ENCODE measurements at places on chromosomes 3 and 15.

DNA sequence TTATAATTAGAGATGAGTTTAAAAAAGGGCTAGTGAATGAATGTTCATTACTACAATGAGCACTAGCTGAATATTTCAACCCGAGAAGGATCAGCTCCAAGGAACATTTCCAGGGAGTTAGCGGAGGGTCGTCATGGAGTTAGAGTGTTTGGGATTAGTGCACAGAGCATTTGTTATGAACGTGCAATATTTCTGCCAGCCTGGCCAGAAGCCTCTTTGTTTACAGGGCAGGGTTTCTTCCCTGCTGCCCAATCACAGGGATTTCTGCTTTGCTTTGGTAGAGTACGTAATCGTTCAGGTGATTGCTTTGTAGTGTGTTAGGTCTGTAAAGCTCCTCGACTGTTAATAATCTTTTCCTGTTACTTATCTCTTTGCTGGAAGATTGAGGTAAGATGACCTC, 5.9 kb downstream of the CGNL1 start:
- H3K27me3 ChIP-seq, result peaks cover under 1% of the 10 kb centered on the region
- no peak overlapping the region for H3K4me3 ChIP-seq
- peaks cover 33% of the 10 kb centered on the region for H3K4me1 ChIP-seq
- no peak for DNase-seq
- peak overlapping the region; percentile 19 for H3K27ac ChIP-seq
- no peaks in the 10 kb centered on the region for H3K36me3 ChIP-seq

DNA sequence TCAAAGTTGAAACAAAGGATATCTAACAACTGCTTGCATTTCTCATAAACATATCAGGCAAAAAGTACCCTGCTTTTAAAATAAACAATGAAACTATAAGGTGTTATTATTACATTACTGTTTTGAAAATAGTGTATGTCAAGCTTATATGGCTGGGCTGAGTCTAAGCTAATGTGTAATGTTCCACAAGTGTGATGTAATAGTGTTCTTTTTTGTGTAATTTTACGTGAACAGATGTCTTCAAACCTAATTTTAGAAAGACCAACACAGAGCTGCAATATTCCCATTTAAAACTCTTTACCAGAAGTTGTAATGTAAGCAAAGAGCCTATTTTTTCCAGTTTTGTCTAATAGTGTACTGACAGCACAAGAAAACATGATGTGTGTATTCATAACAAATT, 34.0 kb downstream of the MINDY2 start:
- DNase-seq, result no peak
- H3K36me3 ChIP-seq, result peaks cover 20% of the 10 kb centered on the region
- H3K27ac ChIP-seq, result no peak overlapping the region
- no peak overlapping the region for H3K4me3 ChIP-seq
- no peaks in the 10 kb centered on the region for H3K27me3 ChIP-seq
- H3K4me1 ChIP-seq, result no peaks in the 10 kb centered on the region

DNA sequence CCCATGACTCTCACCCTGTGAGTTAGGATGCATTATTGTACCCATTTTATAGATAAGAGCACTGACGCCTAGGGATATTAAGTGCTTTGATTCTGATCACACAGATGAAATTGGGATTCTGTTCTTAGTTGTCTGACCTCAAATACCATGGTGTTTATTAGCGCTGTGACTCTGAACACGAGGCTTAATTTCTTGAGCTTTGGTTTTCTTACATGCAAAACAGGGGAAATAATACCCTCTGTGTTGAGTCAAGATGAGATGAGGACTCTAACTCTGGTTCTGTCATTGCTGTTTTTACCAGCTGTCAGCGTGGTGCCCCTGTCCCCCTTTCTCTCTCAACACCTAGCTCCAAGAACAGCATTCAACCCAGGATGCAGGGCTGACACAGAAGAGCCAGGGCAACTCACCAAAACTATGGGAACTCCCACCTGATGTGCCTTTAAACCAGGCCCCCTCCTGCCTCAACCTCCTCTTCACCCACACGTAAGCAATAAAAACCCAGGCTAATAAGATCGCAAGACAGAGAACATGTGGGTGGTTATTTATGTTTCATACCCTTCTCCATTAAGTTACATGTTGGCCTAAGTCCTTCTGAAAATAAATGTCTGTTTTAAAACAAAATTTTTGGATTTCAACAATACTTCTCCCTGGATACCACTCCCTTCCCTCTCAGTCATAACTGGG, 100.1 kb upstream of the SPATA12 start:
- peaks cover 3% of the 10 kb centered on the region for H3K36me3 ChIP-seq
- no peak overlapping the region for H3K27ac ChIP-seq
- H3K4me3 ChIP-seq, result no peak overlapping the region
- H3K4me1 ChIP-seq, result no peaks in the 10 kb centered on the region
- H3K27me3 ChIP-seq, result no peaks in the 10 kb centered on the region

DNA sequence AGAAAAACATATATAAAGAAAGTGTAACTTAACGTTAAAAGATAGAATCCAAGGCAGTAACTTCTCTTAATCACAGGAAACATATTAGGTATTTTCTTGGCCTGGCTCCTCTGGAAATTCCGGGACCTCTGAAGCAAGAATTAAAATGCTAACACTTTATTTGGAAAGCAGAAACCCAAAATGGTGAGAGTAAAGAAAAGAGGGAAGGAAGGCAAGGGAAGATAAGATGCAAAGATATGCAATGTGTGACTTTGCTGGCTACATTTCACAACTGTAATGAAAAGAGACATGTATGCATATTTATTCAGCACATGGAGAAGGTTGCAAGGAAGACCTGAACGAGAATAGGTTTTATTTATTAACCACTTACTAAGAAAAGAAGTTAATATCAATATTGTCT, 372.5 kb downstream of the TBL1XR1 start:
- DNase-seq, result no peak
- H3K27ac ChIP-seq, result no peak overlapping the region

GRCh38 chr15:34993877-34994276, 5.8 kb upstream of the ZNF770 start:
- no peaks in the 10 kb centered on the region for H3K27me3 ChIP-seq
- H3K4me1 ChIP-seq, result peaks cover 30% of the 10 kb centered on the region
- DNase-seq, result no peak
- H3K36me3 ChIP-seq, result no peaks in the 10 kb centered on the region
- peak overlapping the region; percentile 18 for H3K27ac ChIP-seq

DNA sequence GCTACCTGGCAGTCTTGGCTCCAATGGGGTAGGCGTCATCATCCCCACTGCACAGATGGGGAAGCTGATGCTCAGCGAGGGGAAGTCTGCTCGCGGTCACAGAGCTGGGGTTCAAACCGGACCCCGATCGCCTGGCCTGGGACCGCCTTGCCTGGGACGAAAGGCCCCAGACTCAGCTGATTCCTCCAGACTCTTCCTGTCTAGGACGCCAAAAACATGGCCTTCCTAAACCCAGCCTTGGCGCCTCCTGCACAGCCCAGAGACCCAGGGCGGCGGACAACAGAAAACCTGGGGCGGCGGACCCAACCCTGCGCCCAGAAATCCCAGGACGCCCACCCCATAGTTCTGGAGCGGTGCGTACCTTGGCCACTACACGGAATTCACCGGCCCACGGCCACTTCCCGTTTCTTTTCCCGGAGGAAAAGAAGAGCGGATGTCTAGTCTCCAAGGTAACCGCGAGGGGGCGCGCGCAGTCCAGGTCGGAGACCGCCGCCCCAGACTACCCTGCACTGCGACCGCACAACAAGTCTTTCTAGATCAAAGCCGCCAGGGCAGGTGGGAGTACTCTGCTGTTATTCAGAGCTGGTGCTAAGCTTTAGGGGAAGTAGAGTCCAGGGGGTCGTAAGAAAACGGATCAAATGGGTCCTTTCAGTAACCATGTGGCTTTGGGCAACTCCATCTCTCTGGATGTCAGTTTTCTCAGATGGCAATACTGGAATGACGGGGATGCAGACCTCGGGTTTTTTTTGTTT, 4.9 kb upstream of the IL17RD start:
- peak; percentile 85 for DNase-seq
- no peaks in the 10 kb centered on the region for H3K36me3 ChIP-seq
- peaks cover 9% of the 10 kb centered on the region for H3K4me1 ChIP-seq

DNA sequence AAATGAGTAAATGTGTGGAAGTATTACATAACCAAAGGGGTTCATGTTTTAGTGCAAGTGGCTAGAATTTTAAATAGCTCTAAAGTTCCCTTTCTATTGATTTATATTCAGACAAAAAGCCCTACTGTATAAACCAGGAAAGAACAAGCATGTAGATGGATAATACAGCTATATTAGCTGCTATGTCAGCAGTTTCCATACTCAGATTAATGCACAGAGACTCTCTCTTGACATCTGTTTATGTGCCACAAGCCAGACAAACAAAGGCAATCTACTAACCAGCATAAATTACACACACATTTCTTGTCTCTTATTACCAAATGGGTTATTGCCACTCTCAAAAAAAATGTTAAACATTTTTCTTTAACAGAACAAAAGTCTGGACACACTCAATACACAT, 760.1 kb upstream of the NECTIN3 start:
- H3K4me1 ChIP-seq, result no peaks in the 10 kb centered on the region
- H3K27ac ChIP-seq, result no peak overlapping the region
- no peaks in the 10 kb centered on the region for H3K36me3 ChIP-seq

- peaks cover 26% of the 10 kb centered on the region for H3K36me3 ChIP-seq
- no peak overlapping the region for H3K27ac ChIP-seq
- no peaks in the 10 kb centered on the region for H3K27me3 ChIP-seq
- H3K4me1 ChIP-seq, result no peaks in the 10 kb centered on the region
- H3K4me3 ChIP-seq, result no peak overlapping the region
Observed at GRCh38 chr3:33037471-33037870, 59.5 kb downstream of the GLB1 start.

DNA sequence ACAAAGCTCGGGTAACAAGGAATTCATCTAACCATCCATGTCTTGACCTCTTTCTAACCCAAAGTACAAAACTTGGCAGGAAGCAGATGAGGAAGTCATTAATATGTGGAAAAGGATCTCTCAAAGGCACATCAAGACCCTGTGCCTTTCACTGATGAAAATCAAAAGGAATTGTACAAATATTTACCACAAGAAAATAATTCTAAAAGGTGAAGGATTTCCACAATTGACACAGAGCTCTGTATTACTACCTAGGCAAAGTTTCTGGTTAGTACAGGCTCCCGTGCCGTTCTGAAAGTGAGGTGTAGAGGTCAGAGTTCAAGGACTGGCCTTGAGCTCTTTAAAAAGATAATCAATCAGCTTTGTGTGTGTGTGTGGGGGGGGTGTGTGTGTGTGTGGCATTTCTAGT, 239.7 kb upstream of the ICE2 start:
- no peaks in the 10 kb centered on the region for H3K27me3 ChIP-seq
- H3K4me3 ChIP-seq, result no peak overlapping the region
- no peak for DNase-seq
- H3K27ac ChIP-seq, result no peak overlapping the region

DNA sequence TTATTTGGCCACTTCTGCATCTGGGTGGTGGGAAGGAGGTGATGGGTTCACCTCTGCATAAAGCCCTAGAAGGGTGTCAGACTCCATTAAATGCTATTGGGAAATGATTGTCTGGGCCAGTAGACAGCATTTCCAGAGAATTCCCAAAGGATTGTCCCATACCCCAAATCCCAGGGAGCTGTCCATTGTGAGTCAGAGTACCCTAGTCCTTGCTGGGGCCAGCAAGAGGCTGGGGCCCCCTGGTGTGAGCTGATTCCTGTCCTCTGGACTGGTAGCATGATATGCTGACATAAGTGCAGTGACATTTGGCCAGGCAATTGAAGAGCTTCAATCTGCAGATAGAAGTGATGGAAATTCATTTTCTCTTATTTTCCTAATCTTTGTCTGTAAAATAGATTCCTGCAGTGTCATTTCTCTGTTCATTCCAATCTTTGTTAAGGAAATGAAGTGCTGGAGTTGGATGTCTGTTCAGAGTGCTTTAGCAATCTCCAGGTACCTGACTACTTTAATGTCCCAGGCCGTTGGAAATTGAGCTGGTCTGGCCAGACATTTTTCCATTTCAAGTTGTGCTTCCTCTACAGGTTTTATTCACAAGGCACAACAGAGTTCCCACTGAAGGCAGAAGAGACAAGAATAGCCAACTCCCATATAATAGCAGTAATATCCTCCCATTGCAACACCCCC, 91.2 kb downstream of the RPLP1 start:
- H3K27ac ChIP-seq, result no peak overlapping the region
- peaks cover 10% of the 10 kb centered on the region for H3K27me3 ChIP-seq
- no peaks in the 10 kb centered on the region for H3K36me3 ChIP-seq
- no peak for DNase-seq
- no peaks in the 10 kb centered on the region for H3K4me1 ChIP-seq

- DNase-seq, result no peak
- H3K27me3 ChIP-seq, result no peaks in the 10 kb centered on the region
- no peaks in the 10 kb centered on the region for H3K4me1 ChIP-seq
- H3K4me3 ChIP-seq, result no peak overlapping the region
Observed at GRCh38 chr3:77281721-77282120, 241.8 kb downstream of the ROBO2 start.

GRCh38 chr15:85625856-85626255, 168.9 kb downstream of the KLHL25 start:
- peak overlapping the region; percentile 78 for H3K27ac ChIP-seq
- no peaks in the 10 kb centered on the region for H3K27me3 ChIP-seq
- H3K4me3 ChIP-seq, result no peak overlapping the region
- H3K4me1 ChIP-seq, result peaks cover 63% of the 10 kb centered on the region
- H3K36me3 ChIP-seq, result peaks cover 12% of the 10 kb centered on the region
- DNase-seq, result no peak

GRCh38 chr3:130973406-130973805, 53.2 kb downstream of the ASTE1 start:
- no peak overlapping the region for H3K27ac ChIP-seq
- H3K27me3 ChIP-seq, result no peaks in the 10 kb centered on the region
- DNase-seq, result no peak
- peaks cover 33% of the 10 kb centered on the region for H3K36me3 ChIP-seq
- H3K4me3 ChIP-seq, result no peak overlapping the region
- peaks cover 8% of the 10 kb centered on the region for H3K4me1 ChIP-seq

- no peak for DNase-seq
- no peaks in the 10 kb centered on the region for H3K36me3 ChIP-seq
- H3K4me3 ChIP-seq, result no peak overlapping the region
- no peak overlapping the region for H3K27ac ChIP-seq
- no peaks in the 10 kb centered on the region for H3K4me1 ChIP-seq
Observed at GRCh38 chr3:172903642-172904320, 153.3 kb downstream of the ECT2 start.

GRCh38 chr3:142657033-142657432, 60.8 kb downstream of the PLS1 start:
- H3K4me1 ChIP-seq, result no peaks in the 10 kb centered on the region
- no peak overlapping the region for H3K4me3 ChIP-seq
- H3K27ac ChIP-seq, result no peak overlapping the region

DNA sequence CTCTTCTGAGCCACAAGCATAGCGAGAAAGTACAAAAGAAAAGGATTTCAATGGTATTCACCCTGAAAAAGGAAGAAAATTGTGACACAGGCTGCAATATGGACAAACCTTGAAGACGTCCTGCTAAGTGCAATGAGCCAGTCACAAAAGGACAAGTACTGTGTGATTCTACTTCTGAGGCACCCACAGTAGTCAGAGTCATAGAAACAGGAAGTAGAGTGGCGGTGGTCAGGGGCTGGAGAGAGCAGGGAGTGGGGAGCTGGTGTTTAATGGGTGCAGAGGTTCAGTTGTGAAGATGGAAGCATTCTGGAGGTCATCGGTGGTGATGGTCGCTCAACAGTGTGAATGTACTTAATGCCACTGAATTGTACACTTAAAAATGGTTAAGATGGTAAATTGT, 180.5 kb downstream of the APBA2 start:
- no peak overlapping the region for H3K4me3 ChIP-seq
- no peaks in the 10 kb centered on the region for H3K4me1 ChIP-seq
- H3K36me3 ChIP-seq, result no peaks in the 10 kb centered on the region
- peak; percentile 74 for DNase-seq

All from suprapubic skin (tissue), 4 donors.